A549 treated with ZK216348 at 1 μM for 4 hours (cell line): ENCODE measurements at places on chromosomes 2 and 18. TPM values are rescaled to one million over a fixed set of nuclear protein-coding genes. Genes with fewer than 3 reads are reported as not detected.

Gene DSG1
- total RNA-seq, result not detected in 5 replicates

Gene TXNDC2
- 0.15 to 0.34 TPM (median 0.17 TPM) in 5 replicates for total RNA-seq

Gene DNPEP
- total RNA-seq, result 51.7 to 64.3 TPM (median 58.3 TPM) in 5 replicates

Gene MEP1B
- 0.09 TPM in 1 of 5 replicates, not detected in the others for total RNA-seq

Gene SAG
- not detected in 5 replicates for total RNA-seq

Gene SULT1C2
- total RNA-seq, result 0.34 to 0.88 TPM (median 0.53 TPM) in 5 replicates

Gene ABHD1
- 0.87 to 2.4 TPM (median 1.3 TPM) in 5 replicates for total RNA-seq

Gene CTAGE1
- not detected in 5 replicates for total RNA-seq
